Activated CD4-positive, CD25-positive, alpha-beta regulatory T cell treated with anti-CD3 and anti-CD28 coated beads, Interleukin-2, amount 50 U/mL, for 16 hours (primary cell): ENCODE measurements at places on chromosomes 3 and 15.

DNA sequence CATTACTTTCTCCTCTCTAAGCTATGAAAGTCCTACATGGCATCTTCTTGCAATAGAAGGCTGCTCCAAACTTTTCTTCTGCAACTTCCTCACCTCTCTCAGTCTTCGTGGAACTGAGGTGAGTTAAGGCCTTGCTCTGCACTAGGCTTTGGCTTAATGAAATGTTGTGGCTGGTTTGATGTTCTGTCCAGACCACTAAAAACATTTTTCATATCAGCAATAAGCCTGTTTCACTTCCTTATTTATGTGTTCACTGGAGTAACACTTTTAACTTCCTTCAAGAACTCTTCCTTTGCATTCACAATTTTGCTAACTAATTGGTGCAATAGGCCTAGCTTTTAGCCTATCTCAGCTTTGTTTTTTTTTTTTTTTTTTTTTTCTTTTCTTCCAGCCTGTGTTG, 335.3 kb upstream of the NECTIN3 start:
- no peak for DNase-seq

DNA sequence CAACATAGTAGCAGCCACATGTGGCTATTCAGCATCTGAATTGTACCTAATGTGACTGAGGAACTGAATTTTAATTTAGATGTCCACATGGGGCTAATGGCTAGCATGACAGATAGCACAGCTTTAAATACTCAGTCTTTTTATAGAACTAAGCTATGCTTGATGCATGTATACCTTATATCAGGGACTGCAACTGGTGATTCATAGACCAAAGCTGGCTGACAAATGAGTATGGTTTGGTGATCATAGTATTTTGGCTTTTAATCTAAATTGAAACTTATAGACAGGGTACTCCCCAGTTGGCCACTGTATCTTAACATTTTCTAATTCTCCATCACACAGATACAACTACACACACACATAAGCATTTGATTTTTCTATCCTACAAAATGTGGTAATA, 83.6 kb downstream of the IGSF11 start:
- no peak for DNase-seq

DNA sequence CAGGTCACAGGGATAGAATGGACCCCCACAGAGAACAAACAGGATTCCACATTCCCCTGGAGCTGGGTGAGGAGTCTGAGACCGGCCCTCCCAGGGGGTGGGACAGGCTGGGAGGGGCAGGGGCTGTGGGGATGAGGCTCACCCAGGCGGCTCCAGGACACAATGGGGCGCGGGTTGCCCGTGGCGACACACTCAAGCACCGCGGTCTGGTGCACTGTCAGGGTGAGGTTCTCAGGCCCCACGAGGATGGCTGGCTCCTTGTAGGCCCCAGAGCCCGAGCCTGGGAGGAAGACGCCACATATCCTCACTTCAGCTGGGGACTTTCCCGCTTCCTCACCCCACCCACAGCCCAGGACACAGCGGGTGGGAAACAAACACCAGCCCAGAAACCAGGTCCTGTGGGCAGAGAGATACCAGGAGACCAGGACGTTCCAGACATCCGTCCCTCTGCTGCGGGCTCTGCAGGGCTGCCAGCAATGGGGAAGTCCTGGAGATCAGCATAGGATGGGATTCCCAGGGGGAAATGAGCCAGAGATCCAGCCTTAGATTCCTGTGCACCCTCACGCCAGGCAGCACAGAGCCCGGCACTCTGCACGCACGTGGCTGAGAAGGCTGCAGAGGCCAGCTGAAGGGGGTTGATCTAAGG, 30.2 kb downstream of the RNU5B-1 start:
- DNase-seq: no peak

GRCh38 chr3:69838217-69838616, 99.0 kb downstream of the MITF start:
- no peak for DNase-seq

- no peak for DNase-seq
Observed at GRCh38 chr3:194058189-194058571, 77.8 kb upstream of the HES1 start.

DNA sequence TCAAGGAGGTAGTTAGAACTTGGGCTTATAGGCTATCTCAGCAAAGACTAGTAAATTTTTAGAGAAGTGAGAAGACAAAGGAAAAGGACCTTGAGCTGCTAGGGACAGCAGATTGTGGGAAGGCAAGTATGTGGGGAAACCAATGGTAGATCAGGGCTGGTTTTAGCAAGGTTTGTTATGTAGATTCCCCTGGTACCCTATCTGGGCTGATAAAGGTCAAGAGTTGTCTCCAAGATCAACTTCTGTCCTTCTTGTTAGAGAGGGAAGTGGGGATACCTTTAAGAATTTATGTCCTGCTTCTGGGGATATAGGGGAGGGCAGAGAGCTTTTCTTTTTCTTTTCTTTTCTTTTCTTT, 28.9 kb downstream of the KAT2B start:
- no peak for DNase-seq

GRCh38 chr3:116405231-116405630, 40.1 kb downstream of the LSAMP start:
- DNase-seq: no peak

GRCh38 chr15:66880380-66881155, 178.5 kb downstream of the SMAD6 start:
- no peak for DNase-seq

DNA sequence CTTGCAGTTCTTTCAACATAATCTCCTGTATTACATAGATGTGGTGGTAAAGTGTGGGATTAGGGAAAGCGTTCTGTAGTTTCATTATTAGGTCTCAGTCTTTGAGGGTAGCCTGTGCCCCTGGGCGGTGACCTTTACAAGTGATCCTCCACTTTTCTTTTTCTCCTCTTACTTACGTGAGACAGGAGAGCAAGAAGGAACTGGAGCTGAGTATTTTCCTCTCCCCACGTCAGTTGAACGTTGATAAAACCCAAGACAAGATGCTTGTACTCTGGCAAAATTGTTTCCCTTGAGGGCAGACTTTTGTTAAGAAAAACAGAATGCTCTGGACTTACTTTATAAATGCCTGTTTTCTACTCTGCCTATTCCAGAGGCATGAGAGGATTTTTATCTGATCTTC, 378.7 kb downstream of the ZNF385D start:
- no peak for DNase-seq

DNA sequence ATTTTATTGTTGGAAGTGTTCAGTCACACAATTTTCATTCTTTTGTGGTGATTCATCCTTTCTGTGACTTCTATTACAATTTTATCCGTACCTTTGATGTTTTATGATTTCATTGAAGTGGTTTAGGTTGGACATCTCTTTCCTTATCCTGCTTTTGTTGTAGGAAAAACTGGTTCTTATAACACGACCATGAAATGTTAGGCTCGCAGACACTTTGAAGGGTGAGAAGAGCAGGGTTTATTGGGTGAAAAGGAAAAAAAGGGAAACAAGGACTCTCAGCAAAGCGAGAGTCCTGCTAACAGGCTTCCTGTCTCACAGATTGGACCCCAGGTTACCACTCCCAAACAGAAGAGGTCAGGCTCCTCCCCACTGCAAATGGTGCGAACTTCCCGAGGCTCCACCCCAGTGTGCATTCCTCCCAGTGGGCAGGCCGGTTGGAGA, 257.4 kb downstream of the STXBP5L start:
- no peak for DNase-seq

DNA sequence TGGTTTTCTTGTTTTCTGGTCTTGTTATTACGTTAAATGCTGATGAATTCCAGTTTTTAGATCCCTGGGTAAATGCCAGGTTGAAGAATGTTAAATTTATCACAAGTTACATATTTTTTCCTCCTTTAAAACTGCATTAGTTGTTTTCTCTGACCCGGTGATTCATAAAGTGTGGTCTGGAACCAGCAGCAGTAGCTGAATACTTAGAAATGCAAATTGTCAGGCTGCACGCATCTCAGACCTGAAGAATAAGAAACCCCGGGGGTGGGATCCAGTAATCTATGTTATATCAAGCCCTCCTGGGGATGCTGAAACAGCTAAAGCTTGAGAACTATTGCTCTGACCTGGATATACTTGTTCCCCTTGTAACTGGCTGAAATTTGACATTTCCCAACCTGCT, 69.1 kb downstream of the PEX5L start:
- no peak for DNase-seq

- no peak for DNase-seq
Observed at GRCh38 chr3:11155341-11156025, 1.2 kb downstream of the HRH1 start.

DNA sequence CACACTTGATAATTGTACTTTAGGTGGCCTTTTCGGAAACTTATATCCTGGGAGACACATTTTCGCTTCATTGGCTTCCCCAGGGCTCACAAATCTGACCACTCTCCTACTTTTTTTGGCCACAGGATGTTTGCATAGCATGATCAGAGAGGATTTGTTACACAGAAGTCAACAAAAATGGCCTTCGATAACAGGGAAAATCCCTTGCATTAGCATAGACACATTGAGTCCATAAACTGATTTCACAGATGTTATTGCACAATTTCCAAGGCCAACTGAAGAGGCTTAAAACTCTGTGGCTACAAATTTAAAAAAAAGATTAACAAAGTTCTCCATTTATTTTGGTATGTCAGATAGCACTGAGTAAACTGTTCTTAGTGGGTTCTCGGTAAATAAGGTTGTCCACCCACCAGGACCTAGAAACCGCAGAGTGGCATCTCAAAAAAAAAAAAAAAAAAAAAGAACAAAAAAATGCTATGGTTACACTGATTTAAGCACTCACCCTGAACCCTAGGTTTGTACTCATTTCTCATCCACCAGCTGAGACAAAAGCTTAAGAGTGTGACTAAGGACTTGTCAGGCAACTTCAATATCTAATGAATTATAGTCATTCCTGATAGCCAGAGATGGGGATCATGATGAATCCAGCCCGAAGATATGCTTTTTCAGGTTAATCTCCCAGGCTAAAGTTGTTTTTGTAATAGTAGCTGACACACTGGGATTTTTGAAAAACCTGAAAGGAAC, 188.9 kb upstream of the SYNPR start:
- no peak for DNase-seq

GRCh38 chr15:78092261-78093041, at the start of gene SH2D7:
Gene SH2D7 (plus strand): TSS chr15:78092561. CDS start chr15:78092585, 24 bp downstream.
- DNase-seq: no peak

GRCh38 chr3:127551178-127551577, 39.4 kb downstream of the TPRA1 start:
- no peak for DNase-seq

DNA sequence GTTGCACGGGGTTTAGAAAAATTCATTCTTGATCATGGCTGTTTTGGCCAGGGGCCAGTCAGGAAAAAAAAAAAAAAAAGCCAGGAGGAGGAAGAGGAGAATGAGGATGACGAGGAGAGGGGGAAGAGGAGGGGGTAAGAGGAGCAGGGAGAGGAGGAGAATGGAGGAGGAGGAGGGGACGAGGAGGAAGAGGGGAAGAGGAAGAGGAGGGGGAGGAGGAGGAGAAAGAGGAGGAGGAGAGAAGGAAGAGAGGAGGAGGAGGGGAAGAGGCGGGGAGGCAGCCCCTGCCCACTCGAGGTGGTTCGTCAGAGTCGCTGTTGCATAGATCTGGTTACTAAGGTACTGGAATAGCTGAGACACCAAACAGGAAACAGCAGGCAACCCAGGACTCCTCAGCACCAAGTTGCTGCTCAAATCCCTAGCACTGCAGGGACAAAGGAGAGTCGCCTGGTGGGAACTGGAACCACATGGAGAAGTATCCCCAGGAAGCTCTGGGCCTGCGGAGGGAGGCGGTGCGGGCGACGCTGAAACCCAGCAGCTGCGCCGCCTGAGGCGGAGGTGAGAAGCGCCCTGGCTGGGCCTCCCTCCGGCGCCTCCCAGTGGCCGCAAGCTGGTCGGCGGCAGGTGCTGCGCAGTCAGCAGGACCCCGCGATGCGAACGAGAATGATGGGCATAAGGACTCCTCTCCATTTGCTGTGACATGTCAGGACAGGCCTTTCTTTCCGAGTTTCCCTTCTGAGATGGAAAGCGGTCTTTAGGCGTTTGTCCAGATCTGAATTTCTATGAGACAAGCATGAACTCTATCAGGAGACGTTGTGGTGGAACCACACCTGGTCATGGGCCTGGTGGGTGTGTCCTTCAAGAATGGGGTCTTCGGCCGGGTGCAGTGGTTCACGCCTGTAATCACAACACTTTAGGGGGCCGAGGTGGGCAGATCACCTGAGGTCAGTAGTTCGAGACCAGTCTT, 17.5 kb downstream of the FAM240A start:
- peak; percentile 54 for DNase-seq

GRCh38 chr3:134251731-134252391, 1.2 kb upstream of the RYK start:
- no peak for DNase-seq

GRCh38 chr3:159861369-159861987, 127.2 kb upstream of the IL12A start:
- DNase-seq: no peak

DNA sequence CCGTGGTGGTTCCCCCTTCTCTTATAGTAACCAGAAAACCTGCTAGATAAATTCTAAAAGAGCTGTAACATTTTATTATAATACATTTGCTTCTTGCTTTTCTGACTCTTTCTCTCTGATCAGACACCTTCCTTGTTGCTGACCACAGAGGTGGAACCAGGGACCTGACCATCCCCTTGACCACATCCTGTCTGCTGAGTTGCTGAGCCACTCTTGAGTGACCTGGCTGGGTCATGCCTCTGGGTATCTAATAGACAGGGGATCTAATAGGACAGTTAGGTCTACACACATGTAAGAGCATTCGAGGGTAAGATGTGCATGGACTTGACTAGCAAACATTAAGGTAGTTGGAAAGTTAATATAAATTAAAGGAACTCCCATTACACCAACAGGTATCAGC, 22.8 kb upstream of the TRIM59 start:
- DNase-seq: no peak

DNA sequence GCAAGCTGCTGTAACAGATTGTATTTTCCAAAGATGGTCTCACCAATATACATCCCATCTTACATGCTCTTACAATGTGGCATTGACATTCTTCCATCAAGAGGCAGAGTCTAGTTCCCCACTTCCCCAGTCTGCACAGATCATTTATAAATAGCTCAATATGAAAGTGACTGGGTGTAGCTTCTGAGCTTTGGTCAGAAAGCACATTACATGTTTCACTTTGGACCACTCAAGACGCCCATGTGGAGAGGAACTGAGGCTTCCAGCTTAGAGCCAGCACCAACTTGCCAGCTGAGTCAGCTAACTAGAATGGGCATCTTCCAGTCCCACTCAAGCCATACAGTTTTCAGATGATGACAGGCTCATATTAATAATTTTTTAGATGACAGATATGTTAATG, 45.5 kb downstream of the GREM1 start:
- no peak for DNase-seq
